Activated T-helper 1 cell treated with anti-CD3 and anti-CD28 coated beads, Interleukin-12 subunit alpha, Interleukin-12 subunit beta, Interleukin-2, Interleukin-4 antibody, amounts not matched to agents 30 ng/mL and 10 ng/mL and 1 ng/mL, durations not matched to agents 14 hours and 24 hours and 36 hours (primary cell): ENCODE measurements at places on chromosomes 5 and 9.

GRCh38 chr9:81372628-81373191 is 316.6 kb downstream of the TLE1 start:
- DNase-seq: no peak

DNA sequence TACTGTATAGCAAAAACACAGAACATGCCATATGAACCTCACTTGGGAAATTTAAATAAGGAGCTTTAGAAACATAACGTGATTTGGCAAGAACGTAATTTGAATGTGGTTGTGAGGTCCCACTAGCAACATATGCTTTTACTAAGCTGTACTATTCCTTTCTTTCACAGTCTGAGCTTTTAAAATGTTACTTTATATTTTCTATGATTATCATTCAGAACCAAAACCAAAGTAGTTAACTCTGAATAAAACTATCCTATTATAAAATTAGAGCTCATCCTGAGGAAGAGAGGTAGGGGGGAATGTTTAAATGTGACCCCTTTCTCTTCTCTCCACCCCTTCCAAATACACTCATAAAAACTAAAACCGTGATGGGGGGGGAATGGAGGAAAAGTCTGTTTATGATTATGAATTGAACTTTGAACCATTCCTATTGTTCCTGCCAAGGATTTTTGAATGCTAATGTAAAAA is 435.7 kb downstream of the NFIB start:
- DNase-seq: no peak

DNA sequence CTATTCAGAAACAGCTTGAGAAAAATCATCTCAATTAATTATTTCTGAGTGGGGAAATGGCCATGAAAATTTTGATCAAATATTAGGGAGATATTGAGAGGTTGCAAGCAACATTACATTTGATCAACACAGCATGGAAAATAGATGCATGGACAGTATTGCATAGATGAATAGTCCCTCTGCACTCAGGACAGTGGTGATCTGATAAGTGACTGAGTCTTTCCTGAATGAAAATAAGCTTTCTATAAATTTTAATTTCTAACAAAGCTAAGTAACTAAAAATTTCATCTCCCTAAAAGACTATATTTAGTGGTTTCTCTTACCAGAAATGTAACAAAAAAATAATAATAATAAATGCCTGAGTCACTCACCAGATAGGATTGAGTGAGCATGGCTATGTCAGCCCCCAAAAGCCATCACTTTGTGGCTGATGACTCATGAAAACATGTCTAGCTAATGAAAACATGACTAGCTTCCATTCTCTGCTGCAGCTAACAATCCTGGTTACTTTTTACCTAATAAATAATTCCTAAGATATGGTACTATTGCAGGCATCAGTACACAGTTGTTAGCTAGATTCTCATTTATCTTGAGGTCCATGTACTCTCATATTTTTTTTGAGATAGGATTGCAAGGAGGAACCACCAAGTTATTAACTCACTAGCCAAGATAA is 1294.8 kb upstream of the ACO1 start:
- DNase-seq: no peak

- no peak for DNase-seq
Observed at GRCh38 chr9:105639936-105640335, 22.3 kb upstream of the TAL2 start.

DNA sequence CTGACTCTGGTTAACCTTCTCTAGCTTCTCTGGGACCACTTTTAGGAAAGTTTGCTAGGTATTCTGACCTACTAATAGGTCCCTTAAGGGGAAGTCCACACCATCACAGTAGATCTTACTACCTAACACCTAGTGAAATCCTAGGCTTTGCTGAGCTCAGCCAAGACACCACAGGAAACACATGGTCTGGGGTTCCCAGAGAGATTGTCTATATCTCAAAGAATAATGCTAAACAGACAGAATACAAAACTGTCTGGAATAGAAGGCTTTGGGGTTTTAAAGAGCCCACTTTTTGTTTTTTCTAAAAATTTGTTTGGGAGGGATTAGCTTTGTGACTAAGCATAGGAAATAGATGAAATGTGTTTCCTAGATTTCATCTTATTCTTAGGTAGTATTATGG is 395.1 kb downstream of the ARHGEF28 start:
- no peak for DNase-seq

GRCh38 chr9:16633794-16634193 is 236.7 kb downstream of the BNC2 start:
- DNase-seq: no peak

GRCh38 chr5:137621861-137622823 is 113.7 kb downstream of the KLHL3 start:
- no peak for DNase-seq

DNA sequence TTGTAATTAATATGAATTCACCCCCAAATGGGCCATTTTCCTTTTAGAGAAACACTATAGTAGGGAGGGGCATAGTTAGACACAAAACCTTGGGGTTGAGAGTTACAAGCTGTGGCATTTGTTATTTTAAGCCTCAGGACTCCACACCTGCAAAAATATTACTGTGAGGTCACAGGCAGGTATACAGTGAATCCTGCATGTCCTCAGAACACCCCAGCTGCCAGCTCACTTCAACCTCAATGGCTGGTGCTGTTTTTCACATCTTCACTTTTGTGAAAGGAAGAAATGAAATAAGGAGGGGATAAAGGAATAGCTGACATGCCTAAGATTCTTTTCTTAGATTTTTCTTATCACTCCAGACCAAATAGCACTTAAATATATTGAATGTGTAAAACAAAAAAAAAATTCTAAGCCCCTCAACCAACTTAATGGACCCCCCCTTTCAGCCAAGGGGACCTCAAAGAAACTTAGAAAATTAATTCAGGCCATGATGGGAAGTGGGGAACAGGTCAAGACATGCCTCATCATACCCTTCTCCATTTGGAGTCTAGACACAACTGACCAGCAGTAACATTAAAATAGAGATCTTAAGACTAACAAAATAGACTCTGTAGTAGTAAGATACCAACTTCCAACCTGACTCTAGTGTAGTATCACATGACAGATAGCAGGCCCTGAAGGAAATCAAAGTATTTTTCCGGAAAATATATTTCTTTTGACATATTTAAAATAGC is 9.2 kb downstream of the C9orf85 start:
- no peak for DNase-seq

- no peak for DNase-seq
Observed at GRCh38 chr9:117008461-117008860, 321.4 kb downstream of the TRIM32 start.

DNA sequence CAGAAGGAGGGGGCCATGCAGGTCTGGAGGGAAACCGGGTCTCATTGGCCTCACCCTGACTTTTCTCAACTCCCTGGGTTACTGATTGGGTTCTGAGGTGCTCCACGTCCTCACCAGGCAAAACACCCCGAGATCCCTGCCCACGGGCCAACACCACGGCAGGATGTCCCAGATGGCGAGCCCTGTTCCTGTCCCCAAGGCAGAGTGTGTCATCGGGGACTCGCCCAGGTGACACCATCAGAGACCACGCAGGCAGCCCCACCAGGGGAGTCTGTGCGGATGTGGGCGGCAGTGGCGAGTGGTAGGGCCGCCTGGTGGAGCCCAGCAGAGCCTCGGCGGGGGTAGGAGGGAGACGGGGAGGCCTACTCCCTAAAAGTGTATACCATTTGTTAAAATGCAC is 59.0 kb upstream of the UBAC1 start:
- DNase-seq: no peak

- DNase-seq: no peak
Observed at GRCh38 chr5:76114179-76114851, 31.1 kb downstream of the SV2C start.

GRCh38 chr5:80181618-80182211 is 74.1 kb downstream of the SERINC5 start:
- DNase-seq: peak; percentile 41

DNA sequence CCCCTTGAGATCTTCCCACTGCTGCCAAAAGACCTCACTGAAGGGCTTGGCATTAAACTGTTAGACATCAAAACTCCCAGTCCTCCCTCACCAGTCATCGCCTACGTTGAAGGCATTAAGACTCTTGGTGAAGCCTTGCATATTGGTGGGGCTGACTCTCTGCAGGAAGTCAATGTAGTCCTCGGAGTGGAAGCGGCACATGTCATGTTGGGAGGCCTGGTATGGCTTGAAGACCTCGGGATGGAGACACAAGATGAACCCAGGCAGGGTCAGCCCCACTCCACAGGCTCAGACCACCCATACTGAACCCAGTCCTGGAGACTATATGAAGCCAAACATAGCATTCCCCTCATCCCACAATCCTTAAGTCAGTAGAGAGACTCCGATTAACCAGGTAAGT is 1.9 kb downstream of the HDAC3 start:
- no peak for DNase-seq

- DNase-seq: no peak
Observed at GRCh38 chr5:75509956-75510355, 1.5 kb downstream of the CERT1 start.

DNA sequence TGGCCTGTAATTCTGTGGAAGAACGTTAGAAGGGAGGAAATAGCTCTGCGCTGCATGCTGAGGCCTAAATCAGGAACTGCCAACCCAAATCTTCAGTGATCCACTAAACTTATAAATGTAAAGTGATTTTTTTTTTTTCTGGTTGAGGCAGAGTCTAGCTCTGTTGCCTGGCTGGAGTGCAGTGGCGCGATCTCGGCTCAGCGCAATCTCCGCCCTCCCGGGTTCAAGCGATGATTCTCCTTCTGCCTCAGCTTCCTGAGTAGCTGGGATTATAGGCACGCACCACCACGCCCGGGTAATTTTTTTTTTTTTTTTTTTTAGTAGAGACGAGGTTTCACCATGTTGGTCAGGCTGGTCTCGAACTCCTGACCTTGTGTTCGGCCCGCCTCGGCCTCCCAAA is 717.4 kb upstream of the FAM174A start:
- no peak for DNase-seq

DNA sequence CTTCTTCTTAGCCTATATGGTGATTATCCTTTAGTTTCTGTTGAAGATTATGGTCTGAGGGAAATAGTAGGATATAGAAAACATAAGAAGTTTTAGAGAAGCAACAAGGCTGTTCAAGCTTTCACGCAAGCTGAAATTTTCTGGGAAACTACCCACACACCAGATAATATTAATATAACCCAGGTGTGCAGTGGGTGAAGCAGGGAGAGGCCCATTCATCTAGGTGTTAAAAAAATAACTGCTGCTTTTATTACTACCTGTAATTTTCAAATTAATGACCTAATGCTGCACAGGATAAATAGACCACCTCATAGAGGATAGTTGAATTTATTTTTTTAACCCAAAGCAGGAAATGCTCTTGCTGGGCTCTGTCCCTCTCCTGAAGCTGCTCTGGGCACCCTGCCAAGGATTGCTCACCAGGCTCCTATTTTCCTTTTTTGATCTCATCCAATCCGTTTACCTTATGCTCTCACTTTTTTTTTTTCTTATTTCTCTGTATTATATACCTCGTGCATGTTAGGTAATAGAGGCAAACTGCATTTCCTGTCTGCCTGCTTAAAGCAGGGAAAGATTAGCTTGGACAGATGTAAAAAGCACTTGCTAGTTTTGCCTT is 124.3 kb upstream of the SLC12A2 start:
- DNase-seq: no peak

- DNase-seq: no peak
Observed at GRCh38 chr9:89719202-89719601, 114.4 kb downstream of the GADD45G start.

DNA sequence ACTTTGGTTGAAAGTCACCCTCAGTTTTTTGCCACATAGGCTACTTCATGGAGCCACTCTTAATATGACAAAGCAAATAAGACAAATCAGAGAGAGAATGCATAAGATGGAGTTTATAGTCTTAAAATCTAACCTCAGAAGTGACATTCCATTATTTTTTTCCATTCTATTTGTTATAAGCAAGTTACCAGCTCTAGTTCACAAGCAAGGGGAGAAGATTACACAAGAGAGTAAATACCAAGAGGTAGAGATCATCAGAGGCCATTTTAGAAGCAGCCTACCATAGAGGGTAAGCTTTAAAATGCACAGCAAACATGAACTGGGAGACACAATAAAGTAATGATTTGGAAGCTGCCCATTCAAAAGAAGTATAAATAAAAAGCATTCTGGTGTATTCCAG is 651.3 kb upstream of the MEF2C start:
- DNase-seq: no peak

GRCh38 chr5:176902102-176902814 is 3.1 kb upstream of the HK3 start:
- DNase-seq: no peak

- DNase-seq: no peak
Observed at GRCh38 chr9:18438951-18439350, 35.0 kb upstream of the ADAMTSL1 start.

DNA sequence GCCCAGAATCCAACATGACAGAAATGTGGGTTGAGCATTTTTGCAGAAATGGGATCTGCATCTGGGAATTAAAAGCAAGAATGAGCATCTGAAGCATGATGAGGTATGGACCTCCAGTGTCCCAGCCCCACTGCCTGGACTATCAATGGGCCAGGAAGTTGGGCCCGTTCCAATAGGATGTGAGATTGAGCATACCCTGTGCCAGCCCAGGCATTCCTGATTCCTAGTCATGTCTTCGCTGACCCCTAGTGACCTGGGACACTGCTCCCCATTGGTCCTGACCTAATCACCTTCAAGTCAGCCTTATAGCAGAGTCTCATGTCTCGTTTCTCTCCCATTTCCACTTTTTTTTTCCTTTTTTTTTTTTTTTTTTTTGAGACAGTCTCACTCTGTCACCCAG is 197.4 kb upstream of the IRX2 start:
- DNase-seq: no peak

GRCh38 chr5:179142434-179143198 is 82.4 kb downstream of the ZNF354C start:
- no peak for DNase-seq

GRCh38 chr9:27377811-27378456 is 81.0 kb upstream of the EQTN start:
- no peak for DNase-seq

- DNase-seq: no peak
Observed at GRCh38 chr5:54696346-54696745, 178.8 kb downstream of the SNX18 start.

DNA sequence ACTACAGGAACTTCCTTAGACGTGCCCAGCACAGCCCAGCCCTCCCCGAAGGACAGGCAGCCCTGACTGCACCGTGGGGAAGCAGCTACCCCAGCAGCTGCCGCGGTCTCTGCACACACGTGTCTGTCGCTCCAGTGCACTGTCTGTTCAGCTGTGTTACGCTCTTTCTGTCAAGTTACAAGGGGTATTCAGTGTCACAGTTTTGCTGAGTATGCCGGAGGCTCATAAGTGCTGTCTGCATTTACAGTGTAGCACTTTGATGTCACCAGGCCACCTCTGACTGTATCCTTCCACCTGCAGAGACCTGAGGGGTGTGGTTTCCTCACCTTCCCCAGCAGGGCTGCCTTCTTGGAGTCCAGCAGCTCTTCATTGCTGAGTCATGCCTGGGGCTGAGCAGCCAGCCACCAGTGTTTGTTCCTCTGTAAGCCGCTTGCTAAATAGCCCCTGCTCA is 126.8 kb downstream of the EHMT1 start:
- DNase-seq: no peak

- no peak for DNase-seq
Observed at GRCh38 chr9:92429836-92430235, 5.6 kb upstream of the OMD start.

DNA sequence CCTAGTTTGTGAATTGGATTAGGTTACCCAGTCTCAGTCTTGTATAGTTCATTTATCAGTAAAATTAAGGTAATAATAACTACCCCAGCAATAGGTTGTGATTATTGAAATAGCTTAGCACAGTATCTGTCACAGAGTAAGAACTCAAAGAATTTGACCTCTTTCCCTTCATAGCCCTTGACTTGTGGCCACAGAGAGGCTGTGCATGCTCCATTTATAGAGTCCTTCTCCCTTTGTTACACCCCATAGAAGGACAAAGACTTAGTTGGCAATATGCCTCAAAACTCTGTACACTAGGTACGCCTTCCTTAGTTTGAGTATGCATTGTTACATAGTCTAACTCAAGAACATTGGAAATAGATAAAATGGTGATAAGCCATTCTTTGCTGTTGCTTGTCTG is 257.2 kb downstream of the KCTD16 start:
- no peak for DNase-seq
